Naive thymus-derived CD8-positive, alpha-beta T cell (primary cell): ENCODE measurements at places on chromosomes 3 and 15.

GRCh38 chr3:5185093-5185673 lies 2.3 kb upstream of the EDEM1 start:
- DNase-seq: no peak

DNA sequence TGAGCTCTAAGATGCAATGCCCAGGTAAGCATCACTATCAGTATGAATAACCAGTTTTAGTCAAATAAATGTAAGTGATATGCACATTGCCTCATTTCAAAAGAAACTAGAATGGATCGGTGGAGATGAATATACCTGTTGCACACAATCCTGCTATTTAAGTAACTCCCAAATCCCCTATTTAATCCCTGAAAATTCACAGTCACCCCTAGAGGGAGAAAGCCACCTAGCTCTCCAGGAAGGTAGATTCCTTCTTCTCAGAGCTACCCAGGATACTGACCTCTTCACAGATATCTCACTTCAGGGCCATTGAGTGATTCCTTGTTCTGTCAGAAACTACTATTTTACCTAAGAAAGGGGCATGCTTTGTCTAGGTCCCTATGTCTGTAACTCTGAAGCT lies 11.7 kb downstream of the LSAMP start:
- no peak for DNase-seq

DNA sequence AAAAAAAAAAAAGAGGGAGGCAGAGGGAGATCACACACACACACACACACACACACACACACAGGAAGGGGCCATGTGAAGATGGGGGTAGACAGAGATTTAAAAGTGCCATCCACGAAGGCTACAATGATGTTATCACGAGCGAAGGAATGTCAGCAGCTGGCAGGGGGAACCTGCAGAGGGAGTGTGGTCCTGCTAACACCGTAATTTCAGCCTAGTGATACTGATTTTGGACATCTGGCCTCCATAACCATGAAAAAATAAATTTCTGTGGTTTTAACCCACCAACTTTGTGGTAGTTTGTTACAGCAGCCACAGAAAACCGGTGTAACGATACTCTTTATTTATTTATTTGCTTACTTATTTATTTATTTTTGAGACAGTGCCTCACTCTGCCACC lies 76.0 kb downstream of the TMCO5A start:
- DNase-seq: no peak

GRCh38 chr3:137134431-137134830 lies 176.6 kb downstream of the IL20RB start:
- no peak for DNase-seq

- no peak for DNase-seq
Observed at GRCh38 chr3:12313519-12313918, 24.6 kb downstream of the PPARG start.

- DNase-seq: no peak
Observed at GRCh38 chr3:12969486-12969885, 103.7 kb downstream of the IQSEC1 start.
